Stomach (tissue), 19 donors: ENCODE measurements at places on chromosomes 6 and 20. TPM values are rescaled to one million over a fixed set of nuclear protein-coding genes. Genes with fewer than 3 reads are reported as not detected.

The EGFL8 gene
- total RNA-seq = 224 TPM

The NHSL1 gene
- 23.2 TPM for total RNA-seq

The KCNS1 gene
- total RNA-seq = not detected

The L3MBTL1 gene
- total RNA-seq = 8.8 TPM

The NINL gene
- total RNA-seq = 12.8 TPM

The KCNK15 gene
- total RNA-seq = 4.5 TPM

DNA sequence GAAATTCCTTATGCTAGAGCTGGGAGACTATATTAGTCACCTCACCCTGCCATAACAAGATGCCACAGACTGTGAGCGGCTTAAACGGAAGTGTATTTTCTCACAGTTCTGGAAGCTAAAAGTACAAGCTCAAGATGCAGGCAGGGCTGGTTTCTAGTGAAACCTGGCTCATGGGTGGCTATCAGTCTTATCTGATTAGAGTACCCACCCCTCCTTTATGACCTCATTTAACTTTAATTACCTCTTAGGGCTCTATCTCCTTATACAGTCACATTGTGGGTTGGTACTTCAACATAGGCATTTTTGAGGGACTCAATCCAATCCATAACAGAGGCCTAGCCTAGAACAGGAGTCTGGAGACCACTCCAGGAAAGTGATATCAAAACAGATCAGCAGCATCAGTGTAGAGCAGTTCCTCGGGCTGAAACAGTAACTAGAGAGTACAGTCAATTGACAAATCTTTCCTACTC lies 2.3 kb upstream of the SNRNP48 start:
- H3K27me3 ChIP-seq = no peaks in the 10 kb centered on the region
- peaks cover 39% of the 10 kb centered on the region for H3K4me1 ChIP-seq
- peaks cover 27% of the 10 kb centered on the region for H3K36me3 ChIP-seq

GRCh38 chr6:153096031-153096430 lies 35.1 kb downstream of the RGS17 start:
- H3K36me3 ChIP-seq = no peaks in the 10 kb centered on the region
- no peak overlapping the region for H3K27ac ChIP-seq
- DNase-seq = no peak
- no peak overlapping the region for H3K4me3 ChIP-seq

- H3K27ac ChIP-seq = no peak overlapping the region
- no peaks in the 10 kb centered on the region for H3K27me3 ChIP-seq
- no peak overlapping the region for H3K4me3 ChIP-seq
- peaks cover 3% of the 10 kb centered on the region for H3K4me1 ChIP-seq
- no peak for DNase-seq
- H3K36me3 ChIP-seq = no peaks in the 10 kb centered on the region
Measured at GRCh38 chr20:7146552-7147219, 379.2 kb downstream of the BMP2 start.

DNA sequence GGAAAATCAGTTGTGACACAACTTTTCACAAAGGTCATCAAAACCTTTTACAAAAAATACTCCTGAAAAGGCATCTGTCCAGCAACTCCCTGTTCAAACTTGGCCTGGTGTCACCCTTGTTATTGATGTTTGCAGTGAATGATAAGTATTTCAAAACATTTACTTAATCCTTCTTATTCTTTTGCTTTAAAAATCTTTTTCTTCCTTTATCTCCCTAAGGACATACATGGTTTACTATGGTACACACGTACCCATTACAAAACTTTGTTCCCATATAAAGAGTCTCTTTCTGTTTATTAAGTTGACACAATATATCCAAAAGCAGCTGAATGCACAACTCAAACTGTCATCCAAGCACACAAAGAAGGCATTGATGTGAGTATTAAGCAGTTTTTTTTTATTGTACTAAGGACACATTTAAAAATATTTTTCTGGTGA lies 17.5 kb downstream of the GSTA2 start:
- no peak for DNase-seq
- no peak overlapping the region for H3K4me3 ChIP-seq
- H3K27ac ChIP-seq = no peak overlapping the region
- no peaks in the 10 kb centered on the region for H3K36me3 ChIP-seq
- no peaks in the 10 kb centered on the region for H3K27me3 ChIP-seq

DNA sequence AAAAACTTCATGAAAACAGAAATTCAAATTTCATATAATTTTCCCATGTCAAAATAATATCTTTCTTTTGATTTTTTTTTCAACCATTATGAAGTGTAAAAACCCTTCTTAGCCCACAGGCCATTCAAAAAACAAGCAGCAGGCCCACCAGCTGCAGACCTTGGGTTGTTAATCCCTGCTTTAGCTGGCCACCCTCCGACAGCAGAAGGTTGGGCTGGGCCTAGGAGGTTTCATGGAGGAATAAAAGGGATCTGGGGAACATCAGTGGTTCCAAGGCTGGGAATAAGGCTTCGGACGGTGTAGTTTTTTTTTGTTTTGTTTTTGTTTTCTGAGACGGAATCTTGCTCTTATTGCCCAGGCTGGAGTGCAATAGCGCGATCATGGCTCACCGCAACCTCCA lies 3.6 kb upstream of the HSP90AB1 start:
- H3K36me3 ChIP-seq = no peaks in the 10 kb centered on the region
- H3K4me3 ChIP-seq = no peak overlapping the region
- no peak for DNase-seq
- no peaks in the 10 kb centered on the region for H3K27me3 ChIP-seq
- peaks cover 11% of the 10 kb centered on the region for H3K4me1 ChIP-seq
- no peak overlapping the region for H3K27ac ChIP-seq

DNA sequence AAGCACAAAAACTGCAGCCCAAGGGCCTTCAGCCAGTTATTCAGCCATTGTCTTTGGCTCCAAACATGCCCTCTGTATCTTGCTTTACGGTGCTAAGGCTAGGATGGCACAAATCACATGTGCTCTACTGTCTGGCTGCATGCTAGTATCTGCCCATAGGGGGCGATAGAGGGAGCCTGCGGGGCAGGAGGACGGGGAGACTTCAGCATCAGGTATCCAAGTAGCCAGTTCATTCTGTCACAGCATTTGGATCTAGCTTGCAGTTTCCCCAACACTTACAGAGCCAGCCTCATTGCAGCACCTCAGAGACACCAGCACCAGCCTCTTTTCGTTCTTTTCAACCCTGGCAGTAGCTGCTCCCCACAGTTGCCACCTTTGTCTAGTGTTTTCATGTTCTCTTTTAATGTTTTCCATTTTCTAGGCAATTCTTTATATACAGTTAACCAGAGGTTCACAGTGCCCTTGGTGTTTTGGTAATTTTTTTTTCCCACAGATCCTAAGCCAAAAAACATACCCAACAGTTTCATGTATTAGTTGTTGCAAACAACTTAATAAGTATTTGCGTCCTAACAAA lies 705.9 kb downstream of the PTPRT start:
- no peak overlapping the region for H3K4me3 ChIP-seq
- no peaks in the 10 kb centered on the region for H3K4me1 ChIP-seq
- no peaks in the 10 kb centered on the region for H3K36me3 ChIP-seq
- H3K27me3 ChIP-seq = no peaks in the 10 kb centered on the region
- H3K27ac ChIP-seq = no peak overlapping the region

DNA sequence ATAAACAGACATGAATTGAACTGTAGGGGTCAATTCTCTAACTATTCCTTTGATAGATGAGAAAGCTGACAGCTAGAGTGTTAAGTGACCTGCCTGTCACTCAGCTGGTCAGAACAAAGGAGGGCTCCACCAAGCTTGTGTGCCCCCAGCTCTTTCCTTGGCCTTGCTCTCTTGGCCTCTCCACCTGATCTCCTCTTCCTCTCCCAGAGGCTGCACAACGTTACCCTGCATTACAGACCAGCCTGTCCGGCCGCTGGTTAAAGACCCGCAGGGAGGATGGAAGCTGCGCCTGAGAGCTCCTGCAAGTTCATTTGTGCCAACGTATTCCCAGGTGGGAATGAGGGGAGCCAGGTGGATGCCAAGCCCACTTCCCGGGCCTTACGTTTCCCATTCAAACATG lies 22.5 kb downstream of the AGPAT4 start:
- H3K27me3 ChIP-seq = no peaks in the 10 kb centered on the region
- no peak for DNase-seq
- no peak overlapping the region for H3K4me3 ChIP-seq
- peaks cover 12% of the 10 kb centered on the region for H3K4me1 ChIP-seq
- no peak overlapping the region for H3K27ac ChIP-seq

- H3K27me3 ChIP-seq = no peaks in the 10 kb centered on the region
- no peak for DNase-seq
- no peaks in the 10 kb centered on the region for H3K36me3 ChIP-seq
- no peaks in the 10 kb centered on the region for H3K4me1 ChIP-seq
- no peak overlapping the region for H3K27ac ChIP-seq
- H3K4me3 ChIP-seq = no peak overlapping the region
Measured at GRCh38 chr20:23127506-23128279, 41.6 kb upstream of the CD93 start.

DNA sequence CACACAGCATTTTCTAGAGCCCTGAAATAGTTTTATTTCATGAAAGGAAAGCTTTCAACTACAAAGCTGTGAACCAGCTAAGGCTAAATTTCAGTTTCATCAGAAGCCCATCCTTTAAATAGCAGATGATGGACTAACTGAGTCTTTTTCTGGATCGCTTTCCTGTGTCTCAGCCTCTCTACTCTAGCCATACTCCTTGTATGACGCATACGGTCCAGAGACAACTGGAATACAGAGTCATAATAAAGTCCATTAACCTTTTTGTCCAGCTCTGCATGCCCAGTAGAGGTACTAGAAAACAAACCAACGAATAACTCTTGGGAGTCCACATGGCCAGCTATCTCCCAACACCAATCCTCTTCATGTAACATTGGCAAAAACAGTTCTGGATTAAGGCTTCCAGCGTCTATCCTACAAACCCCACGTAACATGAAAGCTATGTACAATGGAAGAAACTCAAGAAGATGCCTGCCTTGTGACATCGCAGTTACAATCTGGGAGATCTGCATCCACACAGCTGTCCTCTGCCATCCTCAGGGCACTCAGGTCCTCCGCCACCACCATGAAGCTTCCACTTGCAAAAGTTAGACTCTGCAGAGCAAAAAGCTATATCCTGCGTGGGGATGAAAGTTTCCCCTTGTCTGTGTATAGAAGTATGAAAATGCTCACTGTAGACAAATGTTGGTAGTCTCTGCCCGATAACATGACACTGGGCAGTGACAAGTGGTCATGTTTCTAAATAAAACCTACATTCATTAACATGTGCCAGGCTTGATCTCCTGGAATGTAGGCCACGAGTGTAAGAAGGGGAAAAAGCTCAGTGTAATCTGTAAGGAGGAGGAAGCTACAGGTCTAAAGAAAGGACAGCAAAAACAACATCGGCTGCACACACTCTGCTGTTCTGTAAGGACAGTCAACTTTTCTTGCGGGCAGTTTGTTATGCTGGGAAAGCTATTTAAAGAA lies 360.4 kb downstream of the ESR1 start:
- peaks cover 45% of the 10 kb centered on the region for H3K36me3 ChIP-seq
- peaks cover 18% of the 10 kb centered on the region for H3K4me1 ChIP-seq

DNA sequence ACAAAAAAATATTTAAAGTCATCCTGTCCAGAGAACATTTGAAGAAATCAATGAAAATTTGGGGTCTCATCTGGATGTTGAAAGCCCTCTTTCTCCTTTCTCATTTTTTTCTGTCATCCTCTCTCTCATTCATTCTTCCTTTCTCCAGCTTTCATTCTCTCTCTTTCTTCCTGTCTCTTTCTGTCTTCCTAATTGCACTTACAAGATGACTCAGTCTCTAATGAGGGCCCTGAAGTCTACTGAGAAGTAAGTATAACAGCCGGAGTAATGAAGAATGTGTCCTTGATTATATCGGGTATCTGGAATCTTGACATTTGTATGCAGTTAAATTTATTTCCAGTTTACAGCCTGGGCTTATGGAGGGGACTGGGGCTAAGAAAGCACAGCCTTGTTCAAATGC lies 232.2 kb upstream of the SULF2 start:
- H3K4me1 ChIP-seq = no peaks in the 10 kb centered on the region
- no peak overlapping the region for H3K27ac ChIP-seq
- H3K36me3 ChIP-seq = no peaks in the 10 kb centered on the region
- no peak for DNase-seq
- H3K27me3 ChIP-seq = peaks cover 17% of the 10 kb centered on the region

- DNase-seq = no peak
- H3K36me3 ChIP-seq = no peaks in the 10 kb centered on the region
- H3K4me3 ChIP-seq = no peak overlapping the region
- no peak overlapping the region for H3K27ac ChIP-seq
- no peaks in the 10 kb centered on the region for H3K4me1 ChIP-seq
Measured at GRCh38 chr20:7210910-7211309, 443.4 kb downstream of the BMP2 start.

GRCh38 chr20:2986466-2986865 lies 57.0 kb upstream of the GNRH2 start:
- no peak overlapping the region for H3K27ac ChIP-seq
- no peak for DNase-seq
- no peak overlapping the region for H3K4me3 ChIP-seq
- peaks cover 59% of the 10 kb centered on the region for H3K36me3 ChIP-seq

- no peak overlapping the region for H3K4me3 ChIP-seq
- no peak overlapping the region for H3K27ac ChIP-seq
- H3K4me1 ChIP-seq = no peaks in the 10 kb centered on the region
- no peaks in the 10 kb centered on the region for H3K36me3 ChIP-seq
Measured at GRCh38 chr20:47854687-47855212, 69.5 kb upstream of the SULF2 start.

DNA sequence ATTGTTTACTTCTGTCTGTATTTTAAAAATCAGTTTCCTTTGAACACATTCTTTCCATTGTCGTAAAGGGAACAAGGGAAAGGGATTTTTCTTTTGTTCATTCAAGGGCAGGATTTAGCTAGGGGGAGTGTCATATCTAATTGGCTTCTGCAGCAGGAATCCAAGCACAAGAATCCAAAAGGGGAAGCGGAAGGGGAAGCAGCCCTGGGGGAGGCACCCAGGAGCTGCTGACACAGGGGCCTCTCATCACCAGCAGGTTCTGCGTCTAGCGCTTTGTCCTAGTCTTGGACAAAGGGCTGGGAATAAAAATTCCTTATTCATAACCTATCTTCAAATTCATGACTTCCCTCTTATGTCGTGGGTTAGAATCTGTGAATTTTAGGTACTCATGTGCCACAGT lies 13.7 kb downstream of the RIPK1 start:
- H3K4me3 ChIP-seq = no peak overlapping the region
- H3K27ac ChIP-seq = no peak overlapping the region
- H3K27me3 ChIP-seq = no peaks in the 10 kb centered on the region

GRCh38 chr6:37587866-37588734 lies 88.4 kb upstream of the CCDC167 start:
- no peaks in the 10 kb centered on the region for H3K4me1 ChIP-seq
- H3K4me3 ChIP-seq = no peak overlapping the region
- no peaks in the 10 kb centered on the region for H3K36me3 ChIP-seq
- H3K27ac ChIP-seq = no peak overlapping the region
